Fibroblast of villous mesenchyme (primary cell): ENCODE measurements at places on chromosomes 13 and 19. TPM values are rescaled to one million over a fixed set of nuclear protein-coding genes. Genes with fewer than 3 reads are reported as not detected.
A peak's percentile ranks its signal among the peaks of the same experiment; 100 is the strongest.

Gene KIR2DL1
- not detected in 2 replicates for total RNA-seq

Gene HAUS5
- 6.5 and 6.8 TPM in 2 replicates for total RNA-seq

- DNase-seq = peak; percentile 24
Observed at GRCh38 chr19:54461613-54462012, 2.0 kb downstream of the LENG9 start.

DNA sequence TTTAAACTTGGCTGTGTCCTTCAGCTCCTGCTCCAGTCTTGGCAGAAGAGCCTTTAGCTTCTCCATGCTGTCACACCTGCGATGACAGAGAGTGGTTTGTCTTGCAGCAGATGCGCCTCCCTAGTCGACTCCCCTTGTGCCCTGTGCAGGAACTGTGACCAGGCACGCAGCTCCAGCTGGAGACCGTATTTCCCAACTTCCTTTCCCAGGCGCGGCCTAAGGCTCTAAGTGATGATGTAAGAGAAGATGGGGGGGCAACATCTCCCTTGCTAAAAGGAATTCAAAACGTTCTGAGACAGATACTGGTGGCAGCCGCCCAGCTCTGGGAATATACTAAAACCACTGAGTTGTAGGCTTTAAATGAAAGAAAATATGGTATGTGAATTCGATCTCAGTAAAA lies 16.3 kb downstream of the DCUN1D2 start:
- peak; percentile 95 for DNase-seq

Gene C13orf42
- not detected in 2 replicates for total RNA-seq

GRCh38 chr13:45356966-45357672 lies 16.1 kb upstream of the TPT1 start:
- DNase-seq = no peak

DNA sequence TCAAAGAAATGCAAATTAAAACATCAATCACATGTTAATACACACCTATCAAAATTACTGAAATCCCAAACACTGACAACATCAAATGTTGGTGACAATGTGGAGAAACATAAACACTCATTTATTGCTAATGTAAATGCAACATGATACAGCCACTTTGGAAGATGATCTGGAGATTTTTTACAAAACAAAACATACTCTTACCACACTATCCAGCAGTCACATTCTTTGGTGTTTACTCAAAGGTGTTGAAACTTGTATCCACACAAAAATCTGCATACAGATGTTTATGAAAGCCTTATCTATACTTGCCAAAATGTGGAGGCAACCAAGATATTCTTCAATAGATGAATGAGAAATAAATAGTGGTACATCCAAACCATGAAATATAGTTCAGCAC lies 1219.5 kb upstream of the PCDH20 start:
- peak; percentile 2 for DNase-seq

Gene ZNF556
- 0.32 and 0.86 TPM in 2 replicates for total RNA-seq

DNA sequence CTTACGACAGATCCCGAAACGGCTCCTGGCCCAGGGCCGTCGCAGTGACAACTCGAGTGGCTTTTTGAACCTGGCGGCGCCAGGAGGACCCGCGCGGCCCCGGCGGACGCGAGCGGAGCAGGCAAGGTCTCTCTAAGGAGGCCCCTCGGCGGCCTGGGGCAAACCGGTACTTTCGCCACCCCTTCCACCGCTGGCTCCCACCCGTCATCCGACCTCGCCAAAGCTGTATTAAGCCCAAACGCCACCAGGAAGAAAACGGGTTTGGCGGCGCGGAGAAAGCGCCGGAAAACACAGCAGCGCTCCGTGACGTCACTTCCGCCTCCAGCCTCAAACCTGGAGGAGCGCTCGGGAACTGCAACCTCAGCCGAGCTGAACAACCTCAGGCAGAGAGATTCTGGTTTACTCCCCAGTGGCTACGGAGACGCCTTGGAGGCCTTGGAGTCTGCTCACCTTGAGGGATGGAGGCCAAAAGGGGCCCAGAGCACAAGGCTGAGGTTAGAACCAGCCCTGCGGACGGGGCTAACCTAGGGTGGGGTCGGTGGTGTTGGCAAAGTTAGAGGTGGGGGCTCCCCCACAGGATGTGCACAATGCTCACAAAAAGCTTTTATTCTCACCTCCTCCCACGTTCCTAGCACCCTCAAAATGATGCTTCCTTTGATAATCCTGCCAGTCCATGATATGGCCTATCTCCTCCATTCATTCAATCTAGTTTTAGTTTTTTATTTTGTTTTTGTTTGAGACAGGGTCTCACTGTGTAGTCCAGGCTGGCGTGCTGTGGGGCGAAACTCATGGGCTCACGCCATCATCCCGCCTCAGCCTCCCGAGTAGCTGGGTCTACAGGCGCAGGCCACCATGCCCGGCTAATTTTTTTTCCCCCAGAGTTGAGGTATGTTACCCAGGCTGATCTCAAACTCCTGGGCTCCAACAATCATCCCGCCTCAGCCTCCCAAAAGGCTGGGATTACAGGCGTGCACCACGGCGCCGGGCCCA lies at the start of gene ZNF266:
Gene ZNF266, minus strand, starts transcription at position 295 of the 990 bp plus-strand sequence. CDS start 15,484 bp downstream, outside the sequence.
- DNase-seq = peak; percentile 93

Gene COX6B2
- under 0.01 TPM in 1 of 2 replicates, not detected in the other for total RNA-seq

GRCh38 chr13:45282994-45283393 lies 58.0 kb downstream of the TPT1 start:
- no peak for DNase-seq
